ENCODE measurements at places on chromosomes 3 and 15.

GRCh38 chr3:124126436-124127023, 134.6 kb upstream of the ROPN1 start:
- DNase-seq, result peak; percentile 91

- DNase-seq, result no peak
Observed at GRCh38 chr3:190227064-190227463, 95.2 kb downstream of the CLDN1 start.

DNA sequence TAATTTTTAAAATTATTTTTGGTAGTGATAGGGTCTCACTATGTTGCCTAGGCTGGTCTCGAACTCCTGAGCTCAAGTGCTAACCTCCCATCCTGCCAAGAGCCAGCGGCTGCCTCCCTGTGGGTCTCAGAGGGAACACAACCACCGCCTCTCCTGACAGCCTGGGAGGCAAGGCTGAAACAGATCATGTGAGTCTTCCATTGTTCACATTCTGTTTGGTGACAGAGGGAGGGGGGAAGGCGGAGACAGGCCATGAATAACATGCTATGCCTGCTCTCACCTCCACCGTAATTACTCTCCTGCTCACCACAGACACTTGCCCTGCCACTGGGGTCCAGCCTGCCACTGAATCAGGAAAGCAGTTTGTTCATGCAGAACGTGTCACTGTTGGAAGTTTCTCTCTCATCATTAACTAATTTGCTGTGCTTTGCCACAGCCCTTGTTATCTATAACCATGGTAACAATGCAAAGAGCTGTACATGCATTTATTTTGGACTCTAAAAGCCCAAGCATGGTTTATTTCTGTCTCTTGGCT, 78.4 kb upstream of the RASGRF1 start:
- DNase-seq, result peak; percentile 6

GRCh38 chr3:108391917-108392593, 95.7 kb downstream of the HHLA2 start:
- peak; percentile 20 for DNase-seq

DNA sequence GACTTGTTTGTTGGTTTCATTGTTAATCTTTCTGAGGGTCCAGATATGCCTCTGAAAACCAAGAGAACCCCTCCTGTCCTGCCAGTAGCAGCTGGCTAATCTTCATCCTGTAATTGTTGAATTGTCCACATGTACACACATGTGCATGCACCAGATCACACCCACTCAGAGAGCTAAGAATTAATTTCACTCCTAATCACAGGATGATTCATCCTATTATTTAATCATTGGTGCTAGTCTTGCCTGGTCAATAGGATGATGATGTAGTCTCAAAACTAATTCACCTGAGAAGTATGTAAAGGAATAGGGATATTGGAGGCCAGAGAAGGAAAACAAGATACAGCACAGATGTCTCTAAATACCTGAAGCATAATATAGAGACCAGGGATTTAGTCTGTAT, 7.8 kb upstream of the AHSG start:
- no peak for DNase-seq

DNA sequence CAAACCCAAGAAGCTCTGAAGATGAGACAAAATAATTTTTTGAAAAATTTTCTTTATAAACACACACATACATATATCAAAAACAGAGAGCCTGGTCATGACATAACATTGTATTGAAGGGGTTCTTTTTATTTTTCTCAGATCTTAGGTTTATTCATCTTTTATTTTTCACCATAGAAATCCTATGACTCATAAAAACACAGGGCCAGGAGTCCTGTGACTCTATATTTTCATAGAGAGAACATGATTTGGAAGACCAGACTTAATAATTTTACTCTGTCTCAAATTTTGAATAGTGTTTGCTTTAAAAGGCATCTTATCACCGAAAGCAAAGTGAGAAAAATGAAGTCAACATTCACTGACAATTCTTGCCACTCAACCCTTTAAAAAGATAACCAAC, 57.7 kb downstream of the SUCNR1 start:
- DNase-seq, result no peak

DNA sequence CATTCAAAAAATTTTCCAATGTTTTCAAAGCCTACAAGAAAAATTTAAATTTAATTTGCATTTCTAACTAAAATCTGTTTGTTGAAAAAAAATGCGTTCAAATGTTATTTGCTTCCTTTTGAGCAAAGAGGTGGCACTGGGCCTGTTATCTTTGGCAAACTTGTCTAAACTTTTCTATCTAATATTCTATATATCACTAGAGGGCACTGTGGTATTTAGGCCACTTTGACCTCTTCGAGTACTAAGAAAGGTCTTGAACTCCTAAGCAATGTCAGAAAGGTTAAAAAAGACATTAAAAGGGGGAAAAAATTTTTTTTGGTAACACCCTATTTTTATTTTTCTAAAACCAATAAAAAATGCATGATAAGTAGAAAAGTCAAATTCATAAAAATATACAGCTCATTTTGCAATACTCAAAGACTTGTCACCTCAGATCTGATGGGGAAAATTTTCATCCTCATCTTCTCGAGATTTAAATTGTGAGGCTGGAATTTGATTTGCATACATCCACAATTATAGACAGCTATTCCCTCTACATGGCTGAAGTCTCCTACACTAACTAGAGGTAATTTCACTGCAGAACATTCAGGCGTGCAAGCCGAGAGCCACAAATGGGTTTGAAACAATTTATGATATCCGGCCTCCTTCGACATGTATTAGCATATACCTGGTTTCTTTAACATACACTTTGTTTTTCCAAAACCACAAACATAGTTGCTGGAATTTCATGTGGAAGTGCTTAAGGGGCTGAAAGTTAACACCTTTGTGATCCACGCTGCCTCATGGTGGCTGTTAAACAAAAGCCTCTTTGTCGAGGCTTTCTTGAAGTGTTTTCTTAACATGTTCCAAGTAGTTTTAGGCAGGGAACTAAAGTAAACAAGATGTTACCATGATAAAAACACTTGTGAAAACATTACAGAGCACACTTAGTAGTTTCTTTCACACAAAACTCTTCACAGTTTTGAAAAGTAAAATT, 576.4 kb downstream of the FOXP1 start:
- DNase-seq, result peak; percentile 43

GRCh38 chr3:39260957-39261356, 18.9 kb downstream of the CX3CR1 start:
- DNase-seq, result peak; percentile 21

- DNase-seq, result peak; percentile 23
Observed at GRCh38 chr3:9135526-9135925, 113.9 kb downstream of the SRGAP3 start.

DNA sequence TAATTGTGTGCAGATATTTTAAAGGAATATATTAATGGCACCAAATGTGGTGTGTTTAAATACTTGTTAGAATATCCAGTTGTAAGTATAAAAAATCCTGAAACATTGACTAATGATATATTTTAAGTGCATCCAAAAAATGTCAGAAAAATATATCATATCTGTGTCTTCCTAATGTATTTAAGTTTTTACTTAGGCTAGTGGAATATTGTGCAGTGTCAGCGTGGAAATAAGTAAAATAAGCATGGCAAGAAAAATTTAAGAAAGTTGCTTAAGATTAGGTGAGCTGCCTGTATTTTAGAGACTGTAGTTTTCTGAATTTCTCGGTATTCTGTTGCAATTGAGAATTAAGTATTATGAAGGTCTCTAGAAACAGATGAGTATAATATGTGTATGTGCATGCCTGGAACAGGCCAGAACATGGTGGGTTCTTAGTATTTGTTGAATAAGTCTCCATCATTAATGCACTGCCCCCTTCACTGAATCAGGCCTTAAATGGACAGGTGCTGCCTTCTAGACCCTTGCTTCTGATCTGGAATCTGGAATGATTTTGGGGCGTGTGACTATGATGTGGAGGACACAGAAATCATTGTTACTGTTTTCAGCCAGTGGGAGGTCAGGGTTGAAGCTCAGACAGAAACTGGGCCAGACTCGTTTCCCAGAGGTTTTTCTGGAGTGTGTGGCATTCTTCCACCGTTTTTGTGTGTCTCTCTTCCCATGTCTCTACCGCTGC, 86.1 kb downstream of the TRAK1 start:
- no peak for DNase-seq

GRCh38 chr3:138740072-138740471, 94.7 kb downstream of the PIK3CB start:
- DNase-seq, result no peak

GRCh38 chr3:71650372-71650771, 66.8 kb upstream of the FOXP1 start:
- no peak for DNase-seq

DNA sequence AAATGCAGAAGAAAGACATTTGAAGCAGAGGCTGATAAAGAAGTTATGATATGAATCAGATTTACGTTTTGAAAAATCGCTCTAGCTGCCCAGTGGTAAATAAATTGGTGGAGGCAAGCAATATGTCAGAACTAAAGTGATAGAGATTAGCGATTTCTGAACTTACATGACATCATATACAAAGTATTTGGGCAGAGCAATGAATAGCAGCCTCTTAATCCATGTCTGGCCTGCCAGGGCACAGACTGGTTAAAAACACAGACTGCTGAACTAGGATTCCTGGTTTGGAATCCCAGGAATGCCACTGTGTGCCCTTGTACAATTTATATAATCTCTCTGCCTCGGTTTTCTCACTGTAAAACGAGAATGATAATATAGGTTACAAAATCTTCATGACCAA, 243.1 kb upstream of the SETMAR start:
- DNase-seq, result no peak

DNA sequence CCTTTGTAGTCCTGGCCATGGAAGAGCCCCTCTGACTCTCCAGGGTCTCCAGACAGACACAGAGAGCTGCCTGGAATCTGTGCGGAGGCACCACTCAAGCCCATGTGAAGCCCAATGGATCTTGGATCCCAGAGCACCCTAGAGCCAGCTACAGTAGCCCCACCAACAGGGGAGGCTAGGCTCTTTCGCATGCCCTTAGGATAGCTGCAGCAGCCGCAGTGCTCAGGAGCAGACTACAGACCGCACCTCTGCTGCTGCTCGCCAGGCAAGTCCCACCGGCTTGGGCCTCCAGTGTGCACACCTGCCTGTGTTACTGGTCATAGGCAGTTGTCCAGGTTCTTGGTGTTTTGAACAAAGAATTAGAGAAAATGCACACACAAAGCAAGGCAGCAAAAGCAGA, 131.6 kb downstream of the SPATA16 start:
- DNase-seq, result no peak

DNA sequence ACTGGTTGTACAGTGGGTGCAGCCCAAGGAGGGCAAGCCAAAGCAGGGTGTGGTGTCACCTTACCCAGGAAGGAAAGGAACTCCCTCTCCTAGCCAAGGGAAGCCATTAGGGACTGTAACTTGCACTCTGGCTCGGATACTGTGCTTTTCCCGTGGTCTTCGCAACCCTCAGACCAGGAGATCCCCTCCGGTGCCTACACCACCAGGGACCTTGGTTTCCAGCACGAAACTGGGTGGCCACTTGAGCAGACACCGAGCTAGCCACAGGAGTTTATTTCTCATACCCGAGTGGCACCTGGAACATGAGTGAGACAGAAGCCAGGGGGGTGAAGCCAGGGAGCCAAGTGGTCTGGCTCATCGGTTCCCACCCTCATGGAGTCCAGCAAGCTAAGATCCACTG, 90.7 kb downstream of the ZBBX start:
- DNase-seq, result no peak

DNA sequence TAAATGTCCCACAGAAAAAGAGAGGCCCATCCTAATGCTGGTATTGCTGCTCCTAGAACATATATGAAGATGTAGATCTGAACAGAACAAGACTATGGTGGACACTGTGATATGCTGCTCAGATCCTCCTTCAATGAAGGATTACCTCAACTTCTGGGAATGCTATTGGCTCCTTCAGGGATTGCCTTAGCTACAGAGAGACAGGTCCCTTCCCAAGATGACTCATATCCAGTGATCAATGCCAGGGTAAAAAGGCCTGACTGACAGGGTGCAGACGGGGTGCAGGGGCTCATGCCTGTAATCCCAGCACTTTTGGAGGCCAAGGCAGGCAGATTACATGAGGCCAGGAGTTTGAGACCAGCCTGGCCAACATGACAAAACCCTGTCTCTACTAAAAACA, 20.5 kb upstream of the STAG1 start:
- no peak for DNase-seq

DNA sequence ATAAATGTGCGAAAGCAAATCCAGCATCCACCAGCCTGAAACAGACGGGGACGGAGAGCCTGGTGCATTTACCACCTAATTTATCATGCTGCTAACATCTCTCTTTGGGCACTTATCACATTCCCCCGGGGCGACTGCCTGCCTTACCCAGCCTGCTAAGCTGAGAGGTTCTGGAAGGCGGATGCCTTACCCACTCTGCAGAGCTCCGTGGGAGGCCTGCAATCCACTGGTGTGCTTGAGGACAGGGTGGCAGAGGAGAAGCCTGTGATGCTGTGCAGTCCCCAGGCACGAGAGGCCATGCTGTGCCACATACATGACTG, 25.5 kb downstream of the MGLL start:
- DNase-seq, result no peak

GRCh38 chr3:4613366-4613765, 120.2 kb downstream of the ITPR1 start:
- DNase-seq, result no peak

- DNase-seq, result no peak
Observed at GRCh38 chr15:36332301-36332700, 247.1 kb upstream of the CDIN1 start.

GRCh38 chr15:89078851-89079810, 9.1 kb upstream of the ABHD2 start:
- no peak for DNase-seq

DNA sequence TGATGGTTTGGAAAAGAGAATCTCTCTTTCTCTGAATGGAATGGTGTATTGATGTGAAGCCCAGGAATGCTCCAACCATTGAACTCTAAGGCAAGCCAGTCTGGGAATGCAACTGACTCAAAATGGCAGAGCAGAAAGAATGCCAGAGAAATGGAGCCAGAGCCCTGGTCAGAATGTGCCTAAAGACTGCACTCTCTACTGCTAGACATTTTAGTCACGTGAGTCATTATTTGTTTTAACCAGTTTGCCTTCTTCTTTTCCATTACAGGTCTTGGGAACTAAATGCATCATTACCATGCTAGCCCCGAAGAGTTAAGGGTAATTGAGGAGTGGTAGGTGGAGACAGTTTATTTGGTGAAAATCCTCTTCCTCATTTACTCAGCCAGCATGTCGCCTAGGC, 67.3 kb upstream of the TRIM42 start:
- DNase-seq, result no peak

- no peak for DNase-seq
Observed at GRCh38 chr15:81331600-81331999, 7.7 kb upstream of the STARD5 start.

DNA sequence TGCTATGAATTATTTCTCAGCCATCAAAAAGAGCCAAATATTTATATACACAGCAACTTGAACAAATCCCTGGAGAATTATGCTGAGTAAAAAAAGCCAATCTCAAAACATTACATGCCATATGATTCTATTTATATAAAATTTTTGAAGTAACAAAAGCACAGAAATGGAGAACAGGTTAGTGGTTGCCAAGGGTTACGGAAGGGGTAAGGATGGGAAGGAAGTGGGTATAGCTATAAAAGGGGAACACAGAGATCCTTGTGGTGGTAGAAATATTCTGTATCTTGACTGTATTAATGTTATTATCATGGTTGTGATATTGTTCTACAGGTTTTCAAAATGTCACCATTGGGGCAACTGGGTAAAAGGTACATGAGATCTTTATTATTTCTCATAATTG, 62.3 kb upstream of the ASB14 start:
- no peak for DNase-seq
